ENCODE measurements at places on chromosomes 16 and 17.
A peak's percentile ranks its signal among the peaks of the same experiment; 100 is the strongest.

- DNase-seq, result no peak
Observed at GRCh38 chr16:74837056-74837455, 62.4 kb upstream of the FA2H start.

GRCh38 chr16:324451-325334 is 27.8 kb downstream of the AXIN1 start:
- DNase-seq, result no peak

GRCh38 chr16:27642756-27643155 is 92.8 kb downstream of the KATNIP start:
- no peak for DNase-seq

DNA sequence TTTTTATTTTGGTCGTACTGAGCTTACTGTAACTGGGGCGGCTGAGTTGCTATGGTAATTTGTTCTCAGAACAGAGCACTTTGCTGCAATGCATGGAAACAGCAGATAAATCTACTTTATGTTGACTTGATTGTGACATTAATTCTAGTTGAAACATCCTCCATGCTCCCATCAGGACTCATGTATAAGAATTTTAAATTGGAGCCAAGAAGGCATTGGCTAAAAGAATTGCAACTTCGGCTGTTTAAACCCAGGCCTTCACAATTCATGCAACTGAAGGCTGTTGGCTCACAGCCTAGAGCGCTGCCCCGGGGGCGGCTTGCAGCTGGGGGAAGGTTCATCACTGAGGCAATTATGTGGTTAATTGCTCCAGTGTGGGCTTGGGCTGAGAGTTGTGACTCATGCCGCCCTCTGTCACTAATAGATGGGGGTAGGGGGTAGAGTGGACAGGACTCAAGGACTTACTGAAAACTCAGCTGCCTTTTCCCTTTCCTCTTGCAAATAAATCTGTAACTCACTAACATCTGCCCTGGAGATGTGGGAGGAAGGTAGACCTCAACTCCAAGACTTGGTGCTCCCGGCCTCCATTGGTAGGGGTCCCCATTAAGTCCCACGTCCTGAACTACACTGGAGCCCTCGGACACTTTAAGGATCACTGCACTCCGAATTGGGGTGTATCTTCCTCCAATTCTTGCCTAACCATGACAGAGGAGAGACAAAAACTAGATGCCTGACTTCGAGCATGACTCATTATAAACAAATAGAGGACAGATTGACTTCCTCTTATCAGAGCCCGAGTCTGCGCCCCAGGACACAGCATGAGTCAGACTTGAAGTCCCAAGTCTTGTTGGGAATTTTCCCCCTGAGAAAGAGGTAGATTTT is 37.5 kb downstream of the ERCC4 start:
- DNase-seq, result peak; percentile 77

DNA sequence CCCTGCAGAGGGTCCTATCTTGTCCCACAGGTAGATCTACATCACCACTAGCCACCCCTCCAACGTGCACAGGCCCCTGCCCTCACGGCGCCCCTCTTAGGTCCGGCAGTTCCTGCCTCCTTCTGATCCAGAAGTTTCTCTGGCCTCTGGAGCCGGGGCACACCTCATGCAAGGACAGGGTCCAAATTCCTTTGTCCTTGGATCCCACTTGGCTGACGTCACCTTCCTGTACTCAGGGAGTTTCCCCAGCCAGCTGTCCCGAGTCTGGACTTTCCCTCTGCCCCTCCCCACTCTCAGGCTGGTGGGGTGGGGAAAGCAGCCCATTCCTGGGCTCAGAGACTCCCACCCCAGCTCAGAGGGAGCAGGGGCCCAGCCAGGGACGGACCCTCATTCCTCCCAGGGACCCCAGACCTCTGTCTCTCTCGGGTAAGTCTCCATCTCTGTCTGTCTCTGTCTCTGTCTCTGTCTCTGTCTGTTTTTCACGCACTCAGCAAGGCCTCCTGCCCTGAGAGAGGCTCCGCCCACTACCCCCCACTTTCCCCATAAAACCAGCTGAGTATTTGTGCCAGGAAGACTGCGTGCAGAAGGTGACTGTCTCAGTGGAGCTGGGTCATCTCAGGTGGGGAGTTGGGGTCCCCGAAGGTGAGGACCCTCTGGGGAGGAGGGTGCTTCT is at the start of gene IL32:
Gene IL32 (plus strand): TSS at position 572 of the 673 bp plus-strand sequence. CDS start 172 bp downstream, outside the sequence.
- DNase-seq, result peak; percentile 13

- DNase-seq, result no peak
Observed at GRCh38 chr16:84387021-84387420, 18.7 kb downstream of the ATP2C2 start.

GRCh38 chr16:62516001-62516400 is 479.8 kb upstream of the CDH8 start:
- no peak for DNase-seq

- no peak for DNase-seq
Observed at GRCh38 chr17:83069571-83069906, 9.9 kb upstream of the METRNL start.

DNA sequence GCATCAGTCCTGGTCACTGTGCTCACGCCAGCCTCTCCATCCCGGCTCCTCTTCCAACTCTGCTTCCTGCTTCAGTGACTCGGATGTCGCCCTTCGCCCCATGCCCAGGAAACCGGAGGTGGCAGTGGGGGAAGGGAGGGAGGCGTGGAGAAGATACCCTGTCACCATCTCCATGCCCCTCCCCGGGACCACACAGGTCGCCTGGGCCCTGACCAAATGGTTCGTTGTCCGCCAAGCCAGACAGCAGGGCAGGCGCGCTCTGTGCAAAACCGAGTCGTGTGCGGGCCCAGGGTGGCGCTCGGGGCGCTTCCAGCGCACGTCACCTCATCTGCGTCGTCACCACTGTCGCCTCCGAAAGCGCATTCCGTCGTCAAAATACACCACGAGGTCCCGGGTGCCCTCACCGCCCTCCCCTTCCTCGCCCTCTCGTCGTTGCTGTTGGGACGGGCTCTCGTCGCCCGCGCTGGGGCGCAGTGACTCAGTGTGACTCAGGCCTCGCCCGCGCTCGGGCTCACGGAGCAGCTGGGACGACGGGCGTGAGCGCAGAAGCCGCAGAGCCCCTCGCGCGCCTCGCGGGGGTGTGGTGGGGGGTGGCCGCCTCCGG is 39.2 kb downstream of the ZNF778 start:
- DNase-seq, result no peak

- no peak for DNase-seq
Observed at GRCh38 chr17:36066365-36066985, 2.4 kb downstream of the CCL18 start.

- DNase-seq, result peak; percentile 34
Observed at GRCh38 chr17:59357219-59357697, 25.8 kb downstream of the YPEL2 start.

- no peak for DNase-seq
Observed at GRCh38 chr17:19247473-19247872, 10.3 kb downstream of the EPN2 start.

GRCh38 chr17:34654881-34655276 is 75.5 kb downstream of the TMEM132E start:
- DNase-seq, result no peak

DNA sequence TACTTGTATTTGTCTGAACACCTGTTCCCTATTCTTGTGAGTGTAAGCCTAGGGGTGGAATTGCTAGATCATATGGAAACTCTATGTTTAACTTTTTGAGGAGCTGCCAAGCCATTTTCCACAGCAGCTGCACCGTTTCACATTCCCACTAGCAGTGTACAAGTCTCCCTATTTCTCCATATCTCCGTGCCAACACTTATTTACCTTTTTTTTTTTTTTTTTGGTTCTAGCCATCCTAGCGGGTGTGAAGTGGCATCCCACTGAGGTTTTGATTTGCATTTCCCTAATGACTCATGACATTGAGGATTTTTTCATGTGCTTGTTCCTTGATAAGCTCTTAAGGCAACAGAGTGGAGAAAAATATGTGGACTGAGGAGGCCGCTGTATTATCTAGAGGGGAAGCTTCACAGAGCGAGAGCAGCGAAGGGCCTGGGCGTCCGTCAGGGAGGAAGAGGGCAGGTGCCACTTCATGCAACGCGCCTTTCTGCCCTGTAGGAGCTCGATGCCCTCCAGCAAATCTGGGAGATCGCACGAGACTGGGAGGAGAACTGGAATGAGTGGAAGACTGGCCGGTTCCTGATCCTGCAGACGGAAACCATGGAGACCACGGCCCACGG is 50.0 kb downstream of the DNAH2 start:
- DNase-seq, result no peak

DNA sequence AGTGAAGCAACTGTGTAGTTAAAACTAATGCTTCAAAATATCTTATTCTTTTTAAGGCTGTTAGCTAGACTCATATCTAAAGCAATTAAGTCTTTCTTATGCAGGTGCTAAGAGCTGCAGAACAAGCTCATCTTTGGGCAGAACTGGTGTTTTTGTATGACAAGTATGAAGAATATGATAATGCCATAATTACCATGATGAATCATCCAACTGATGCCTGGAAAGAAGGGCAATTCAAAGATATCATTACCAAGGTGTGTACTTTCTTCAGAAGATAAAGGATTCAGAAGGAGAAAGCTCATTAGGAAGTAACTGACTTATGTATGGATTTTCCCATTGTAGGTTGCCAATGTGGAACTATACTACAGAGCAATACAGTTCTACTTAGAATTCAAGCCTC is 23.9 kb downstream of the PTRH2 start:
- no peak for DNase-seq

DNA sequence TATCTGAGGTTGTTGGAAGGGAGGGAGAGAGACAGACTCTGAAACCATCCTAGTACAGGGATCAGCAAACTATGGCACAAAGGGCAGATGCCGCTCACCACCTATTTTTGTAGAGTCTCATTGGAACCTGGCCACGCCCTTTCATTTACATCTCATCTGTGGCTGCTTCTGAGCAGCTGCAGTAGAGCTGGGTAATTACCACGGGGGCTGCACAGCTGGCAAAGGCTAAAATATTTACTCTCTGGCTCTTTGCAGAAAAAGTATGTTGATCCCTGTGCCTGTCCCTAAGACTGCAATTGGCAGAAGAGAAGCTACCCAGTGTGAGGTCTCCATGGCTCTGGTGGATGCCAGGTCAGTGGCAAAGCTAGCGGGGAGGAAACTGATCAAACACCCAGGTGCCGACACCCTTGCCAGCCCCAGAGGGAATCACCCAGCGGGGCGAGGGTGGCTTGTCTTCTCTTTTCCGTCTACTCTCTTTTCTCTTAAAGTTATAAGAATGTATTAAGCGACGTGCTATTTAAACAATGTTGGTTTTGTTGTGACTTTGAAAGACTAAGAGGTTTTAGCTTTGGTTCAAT is 14.0 kb downstream of the CEP295NL start:
- no peak for DNase-seq

DNA sequence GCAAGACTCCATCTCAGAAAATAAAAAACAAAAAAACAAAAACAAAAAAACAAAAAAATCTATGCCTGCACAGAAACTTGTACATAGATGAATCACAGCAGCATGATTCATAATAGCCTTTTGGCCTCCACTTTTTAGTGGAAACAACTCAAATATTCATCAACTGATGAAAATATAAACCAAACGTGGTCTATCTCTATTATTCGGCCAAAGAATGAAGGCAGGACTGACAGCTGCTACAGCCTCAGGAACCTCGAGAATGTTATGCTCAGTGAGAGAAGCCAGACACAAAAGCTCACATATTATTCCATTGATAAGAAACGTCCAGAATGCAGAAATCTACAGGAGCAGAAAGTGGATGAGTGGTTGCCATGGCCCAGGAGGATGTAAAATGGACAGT is 19.8 kb downstream of the PPL start:
- no peak for DNase-seq

DNA sequence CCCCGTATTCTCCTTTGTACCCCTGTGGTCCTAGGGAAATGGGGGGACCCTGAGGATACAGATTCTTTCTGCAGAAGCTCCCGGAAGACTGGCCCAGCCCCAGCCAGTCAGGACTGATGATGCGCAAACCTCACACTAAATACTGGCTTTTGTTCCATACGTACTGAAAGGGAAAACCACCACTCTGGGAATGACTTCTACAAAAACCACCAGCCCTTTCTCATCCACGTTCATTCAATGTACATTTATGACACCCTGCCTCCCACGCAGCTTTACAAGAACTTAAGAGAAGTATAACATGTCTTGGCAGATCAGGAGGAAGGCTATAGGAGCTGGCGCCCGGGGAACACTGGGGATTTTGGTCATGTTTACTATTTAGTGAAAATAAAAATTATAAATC is 70.6 kb downstream of the MARCHF10 start:
- no peak for DNase-seq

DNA sequence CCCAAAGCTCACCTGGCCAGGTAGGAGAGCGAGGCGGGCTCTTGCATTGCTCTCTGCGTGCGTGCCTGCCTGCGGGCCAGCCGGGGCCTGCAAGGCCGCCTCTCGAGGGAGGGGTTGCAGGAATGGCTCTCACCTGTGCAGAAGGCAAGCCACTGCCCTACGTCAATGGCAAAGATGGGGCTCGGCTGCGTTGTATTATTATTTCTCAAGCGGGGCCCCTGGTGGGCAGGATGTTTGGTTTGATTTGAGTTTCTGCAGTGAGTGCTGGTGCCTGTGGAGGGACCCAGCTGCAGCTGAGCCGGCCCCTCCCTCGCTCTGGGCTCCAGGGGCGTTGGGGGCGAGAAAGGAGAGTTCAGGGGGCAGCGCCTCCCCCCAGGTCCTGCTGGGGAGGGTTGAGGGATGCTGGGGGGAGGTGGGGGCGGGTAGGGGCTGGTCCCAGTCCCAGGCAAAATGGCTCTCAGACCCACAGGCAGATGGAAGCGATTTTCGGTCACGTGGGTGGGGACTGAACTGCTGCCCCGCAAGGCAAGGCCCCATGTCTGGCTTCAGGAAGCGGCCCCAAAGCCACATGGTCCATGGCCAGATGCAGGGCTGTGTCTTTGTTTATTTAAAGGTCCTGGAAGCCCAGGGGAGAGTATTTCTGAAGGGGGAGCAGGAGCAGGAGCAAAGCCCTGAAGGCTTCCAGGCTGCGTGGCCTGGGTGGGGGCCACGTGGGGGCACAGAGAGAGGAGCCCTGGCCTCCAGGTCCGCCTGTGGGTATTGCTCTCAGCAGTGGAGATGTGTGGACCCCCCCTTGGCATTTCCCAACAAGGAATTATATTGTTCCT is 338.8 kb downstream of the SEC14L1 start:
- no peak for DNase-seq

DNA sequence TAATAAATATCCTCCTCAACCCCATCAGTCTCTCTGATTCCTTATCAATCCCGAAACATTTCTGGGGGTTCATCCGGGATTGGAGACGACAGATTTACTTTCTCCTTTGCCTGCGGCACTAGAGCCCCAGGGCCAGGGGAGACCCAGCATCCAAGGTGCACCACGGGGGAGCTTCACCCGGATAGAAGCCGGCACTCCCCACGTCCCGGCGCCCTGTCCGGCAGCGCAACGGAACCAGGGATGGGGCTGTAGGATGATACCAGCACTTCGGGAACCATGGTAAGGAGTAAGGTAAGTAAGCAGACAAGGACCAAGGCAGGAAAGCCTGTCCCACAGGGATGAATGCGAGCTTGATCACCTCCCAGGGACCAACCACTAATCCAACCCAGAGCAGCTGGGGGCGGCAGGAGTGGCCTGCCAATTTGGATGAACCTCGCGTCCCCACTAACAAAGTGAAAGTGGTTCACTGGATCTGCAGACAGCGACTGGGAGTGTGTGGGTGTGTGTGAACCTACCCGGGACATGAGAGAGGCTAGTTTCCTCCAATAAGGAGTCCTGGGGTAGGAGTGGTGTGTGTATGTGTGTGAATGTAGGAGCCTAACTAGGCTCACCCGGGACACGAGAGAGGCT is 11.9 kb downstream of the POLR3K start:
- DNase-seq, result no peak

All from GM04503 (cell line).